Gastroesophageal sphincter (tissue), 4 donors: ENCODE measurements at places on chromosomes 6 and 20. TPM values are rescaled to one million over a fixed set of nuclear protein-coding genes. Genes with fewer than 3 reads are reported as not detected.

Gene SYNJ2
- total RNA-seq: 19.9 TPM

- no peaks in the 10 kb centered on the region for H3K36me3 ChIP-seq
- H3K27ac ChIP-seq: no peak overlapping the region
- ATAC-seq: no peak
Measured at GRCh38 chr6:131172222-131172621, 37.0 kb downstream of the AKAP7 start.

GRCh38 chr6:10395704-10396546, 18.9 kb downstream of the TFAP2A start:
- ATAC-seq: no peak
- H3K36me3 ChIP-seq: no peaks in the 10 kb centered on the region
- no peak overlapping the region for H3K27ac ChIP-seq
- H3K4me3 ChIP-seq: no peak overlapping the region
- no peaks in the 10 kb centered on the region for H3K4me1 ChIP-seq

Gene CDH22
- not detected for total RNA-seq

- H3K36me3 ChIP-seq: peaks cover 9% of the 10 kb centered on the region
- no peak for ATAC-seq
- no peak overlapping the region for H3K4me3 ChIP-seq
- H3K4me1 ChIP-seq: peaks cover 60% of the 10 kb centered on the region
Measured at GRCh38 chr20:19811231-19811630, 53.2 kb downstream of the RIN2 start.

- H3K27ac ChIP-seq: no peak overlapping the region
- H3K27me3 ChIP-seq: no peaks in the 10 kb centered on the region
- H3K36me3 ChIP-seq: no peaks in the 10 kb centered on the region
- no peaks in the 10 kb centered on the region for H3K4me1 ChIP-seq
Measured at GRCh38 chr6:165615636-165616035, 47.4 kb downstream of the PDE10A start.
